ENCODE measurements at places on chromosomes 5 and 9.

GRCh38 chr9:123868002-123868401 is 61.9 kb downstream of the DENND1A start:
- DNase-seq: no peak

- DNase-seq: peak; percentile 60
Observed at GRCh38 chr9:134178768-134179551, 14.6 kb upstream of the RNU6ATAC start.

DNA sequence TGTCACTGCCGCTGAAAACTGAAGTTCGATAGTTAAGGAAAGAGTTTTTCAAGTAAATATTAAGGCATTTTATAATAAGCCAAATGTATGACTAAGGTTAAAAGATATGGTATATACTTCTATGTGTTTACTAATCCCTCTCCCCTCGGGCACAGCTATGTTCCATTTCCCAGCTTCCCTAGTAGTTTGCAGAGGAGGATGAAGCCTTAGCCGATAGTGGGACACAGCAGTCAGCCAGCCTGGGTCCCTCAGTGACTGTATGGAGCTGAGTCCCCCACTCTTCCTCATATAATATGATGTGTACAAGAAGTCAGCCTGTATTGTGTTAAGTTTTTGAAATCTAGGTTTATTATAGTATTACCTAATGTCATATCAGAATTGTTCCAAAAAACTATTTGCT is 55.8 kb downstream of the PARP8 start:
- no peak for DNase-seq

- DNase-seq: no peak
Observed at GRCh38 chr9:35027860-35028259, 38.3 kb downstream of the DNAJB5 start.

DNA sequence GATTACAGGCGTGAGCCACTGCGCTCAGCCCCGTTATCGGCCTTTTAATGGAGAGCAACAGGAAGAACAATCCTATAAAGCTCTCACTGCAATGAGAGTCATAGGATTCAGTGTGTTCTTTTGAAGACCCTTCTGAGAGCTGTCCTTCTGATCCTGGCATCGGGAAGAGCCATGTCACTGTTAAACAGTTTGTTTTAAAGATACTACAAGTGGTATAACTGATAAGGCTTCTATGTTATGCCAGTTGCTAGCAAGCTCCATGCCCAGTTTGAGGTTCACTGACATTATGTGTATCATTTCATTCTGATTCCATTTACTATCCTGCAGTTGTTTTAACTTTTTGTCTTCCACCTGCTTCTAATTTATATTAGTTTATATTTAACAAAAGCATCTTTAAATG is 55.8 kb downstream of the GNAQ start:
- no peak for DNase-seq

DNA sequence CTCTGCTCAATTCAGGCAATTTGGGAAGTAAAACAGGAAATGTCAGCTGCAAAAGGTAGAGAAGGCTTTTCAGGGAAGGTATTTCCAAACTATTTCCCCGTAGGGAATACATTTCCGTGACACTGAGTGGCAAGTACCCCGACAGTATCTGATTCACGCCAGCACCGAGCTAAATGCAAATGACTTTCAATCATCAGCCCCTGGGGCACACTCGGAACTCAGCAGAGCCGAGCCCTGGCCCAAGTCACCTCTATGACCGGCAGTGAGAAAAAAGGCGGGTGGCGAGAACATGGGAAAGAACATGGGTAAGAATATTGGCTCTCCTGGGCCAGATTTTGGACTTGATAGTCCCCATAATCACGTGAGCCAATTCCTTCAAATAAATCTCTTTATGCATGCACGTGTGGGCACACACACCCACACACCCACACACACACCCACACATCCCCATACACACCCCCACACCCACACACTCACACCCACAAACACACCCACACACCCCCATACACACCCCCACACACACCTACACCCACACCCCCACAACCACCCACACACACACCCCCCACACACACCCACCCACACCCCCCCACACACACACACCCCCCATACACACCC is 43.0 kb downstream of the COL23A1 start:
- peak; percentile 50 for DNase-seq

DNA sequence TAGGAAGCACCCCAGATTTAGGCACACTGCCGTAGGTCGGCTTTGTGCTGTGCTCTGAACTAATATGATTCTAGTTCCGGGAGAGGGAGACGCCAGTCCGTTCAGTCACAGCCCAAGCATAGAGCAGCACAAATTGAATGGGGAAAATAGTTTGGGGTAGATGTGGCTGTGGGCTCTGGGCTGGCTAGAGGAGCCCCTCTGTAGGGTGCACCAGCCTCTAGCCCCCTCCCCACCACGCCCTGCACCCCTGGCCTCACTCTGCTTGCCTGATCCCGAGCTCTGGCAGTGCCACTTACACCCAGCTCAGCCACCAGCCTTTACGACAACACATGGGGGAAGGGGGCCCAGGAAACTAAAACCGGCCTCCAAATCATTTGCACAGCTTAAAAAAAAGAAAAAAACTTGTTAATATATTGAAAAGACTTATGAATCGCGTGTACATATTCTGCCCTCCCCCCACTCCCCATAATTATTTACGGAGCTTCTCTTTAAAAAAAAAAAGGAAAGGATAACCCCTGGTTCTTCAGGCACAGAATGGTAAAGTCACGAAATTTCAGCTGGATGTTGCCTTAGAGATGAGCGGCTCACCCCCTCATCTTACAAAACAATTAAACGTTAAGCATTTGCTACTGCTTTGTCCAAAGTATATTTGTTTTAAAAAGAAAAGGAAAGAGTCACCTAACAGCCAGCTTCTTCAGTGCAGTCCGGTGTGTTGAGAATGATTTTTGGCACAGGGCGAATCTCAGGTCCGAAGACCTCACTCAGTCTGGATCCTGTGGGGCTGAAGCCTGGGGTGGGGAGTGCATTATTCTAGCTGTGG is 3.5 kb downstream of the LMX1B start:
- no peak for DNase-seq

DNA sequence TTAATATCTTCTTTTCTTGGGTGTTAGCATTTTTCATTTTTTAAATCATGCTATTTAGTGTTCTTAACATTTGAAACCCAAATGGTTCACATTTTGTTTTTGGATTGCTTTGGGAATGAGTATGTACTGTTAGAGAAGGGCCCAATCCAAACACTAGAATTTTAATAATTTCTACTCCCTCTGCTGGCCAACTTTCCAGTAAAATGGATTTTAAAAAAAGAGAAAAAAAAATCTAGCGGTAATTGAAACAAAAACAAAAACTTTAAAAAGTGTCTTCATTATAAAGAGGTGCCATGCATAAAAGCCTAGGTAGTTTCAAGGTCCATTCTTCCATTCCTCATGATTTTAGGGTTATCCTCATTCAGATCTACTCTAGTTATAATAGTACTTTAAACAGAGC is 32.1 kb upstream of the RICTOR start:
- no peak for DNase-seq

- no peak for DNase-seq
Observed at GRCh38 chr5:142521706-142522105, 164.2 kb downstream of the FGF1 start.

- DNase-seq: no peak
Observed at GRCh38 chr9:113361304-113362018, 12.1 kb downstream of the BSPRY start.

DNA sequence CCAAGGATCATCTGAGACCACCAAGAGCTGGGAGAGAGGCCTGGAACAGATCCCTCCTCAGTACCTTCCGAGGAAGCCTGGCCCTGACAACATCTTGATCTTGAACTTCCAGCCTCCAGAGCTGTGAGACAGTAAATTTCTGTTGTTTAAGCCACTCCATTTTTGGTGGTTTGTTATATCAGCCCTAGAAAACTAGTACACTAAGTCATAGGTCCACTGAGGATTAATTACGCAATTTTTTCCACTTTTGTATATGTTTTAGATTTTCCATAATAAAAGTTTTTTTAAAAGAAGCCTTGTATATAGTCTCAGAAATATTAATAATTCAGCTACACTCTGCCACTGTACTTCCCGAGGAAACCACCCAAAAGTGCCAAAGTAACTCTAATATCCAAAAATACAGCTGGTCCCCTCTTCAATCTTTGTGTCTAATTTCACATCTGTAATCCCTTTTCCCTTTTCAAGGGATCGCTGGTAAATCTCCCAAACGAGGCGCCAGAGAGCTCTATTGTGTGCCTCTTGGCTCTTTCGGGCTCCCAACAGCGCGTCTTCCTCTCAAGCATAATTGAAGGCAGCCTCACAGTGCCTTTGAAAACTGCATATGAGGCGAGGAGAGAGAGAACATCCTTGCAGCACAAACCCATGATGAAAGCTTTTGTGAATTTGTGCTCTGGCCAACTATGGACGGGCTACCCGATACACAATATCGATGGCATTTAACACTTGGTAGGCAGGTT is 32.7 kb downstream of the PRUNE2 start:
- DNase-seq: peak; percentile 31

DNA sequence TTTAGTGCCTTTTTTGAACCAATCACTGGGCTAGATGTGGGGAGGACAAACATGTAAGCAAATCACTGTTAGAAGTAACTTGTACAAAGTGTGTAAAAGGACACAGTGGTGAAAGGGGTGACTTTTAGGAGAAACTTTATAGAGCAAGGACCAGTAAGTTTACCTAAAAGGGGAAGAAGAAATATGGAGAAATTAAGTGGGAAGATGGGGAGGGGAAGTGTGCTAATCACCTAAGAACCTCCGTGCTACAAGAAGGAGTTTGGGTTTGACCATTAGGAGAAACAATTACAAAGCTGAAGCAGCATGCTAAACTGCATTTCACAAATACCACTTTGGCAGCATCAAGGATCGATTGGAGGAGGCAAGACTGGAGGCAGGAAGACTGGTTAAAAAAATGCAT is 17.3 kb downstream of the ITGA1 start:
- no peak for DNase-seq

GRCh38 chr9:36011379-36011778 is 25.3 kb upstream of the RECK start:
- no peak for DNase-seq

DNA sequence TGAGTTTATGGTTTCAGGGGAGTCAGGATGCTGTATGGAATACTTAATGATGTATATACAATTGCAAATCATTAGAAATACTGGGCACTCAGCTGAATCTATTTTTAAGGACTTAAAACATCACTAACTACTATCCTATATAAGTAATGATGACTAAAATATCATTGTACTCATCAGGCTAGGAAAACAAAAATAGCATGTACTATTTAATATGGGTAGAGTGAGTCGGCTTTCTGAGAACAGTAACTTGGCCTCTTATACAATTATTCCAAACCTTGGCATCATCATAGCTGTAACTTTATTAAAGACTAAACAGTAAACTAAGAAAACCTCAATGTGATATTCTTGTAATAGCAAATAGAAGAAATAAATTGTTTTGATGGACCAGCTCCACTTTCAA is 94.5 kb downstream of the PJA2 start:
- DNase-seq: no peak

DNA sequence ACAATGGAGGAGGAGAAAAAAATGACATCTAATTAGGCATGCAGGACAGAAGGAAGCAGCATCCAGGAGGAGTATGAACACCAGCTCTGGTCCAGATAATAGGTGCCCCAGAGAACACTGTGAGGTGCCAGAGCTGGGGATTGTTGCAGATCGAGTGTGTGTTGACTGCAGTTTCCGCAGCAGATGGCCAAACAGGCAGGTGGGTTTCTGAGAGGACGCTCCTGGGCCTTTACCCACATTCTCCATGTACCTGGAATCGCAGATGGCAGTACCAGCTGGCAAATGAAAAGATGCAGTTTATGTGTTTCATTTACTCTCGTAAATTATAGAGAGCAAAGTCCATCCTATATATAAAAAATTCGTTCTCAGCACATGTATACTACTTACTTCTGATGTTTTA is 182.2 kb upstream of the ISL1 start:
- no peak for DNase-seq

GRCh38 chr5:69167493-69167855 is 524 bp downstream of the CCNB1 start:
- DNase-seq: no peak

GRCh38 chr5:173056783-173057061 is 570 bp downstream of the CREBRF start:
- DNase-seq: no peak

- DNase-seq: no peak
Observed at GRCh38 chr9:79089054-79089560, 482.7 kb upstream of the TLE4 start.

DNA sequence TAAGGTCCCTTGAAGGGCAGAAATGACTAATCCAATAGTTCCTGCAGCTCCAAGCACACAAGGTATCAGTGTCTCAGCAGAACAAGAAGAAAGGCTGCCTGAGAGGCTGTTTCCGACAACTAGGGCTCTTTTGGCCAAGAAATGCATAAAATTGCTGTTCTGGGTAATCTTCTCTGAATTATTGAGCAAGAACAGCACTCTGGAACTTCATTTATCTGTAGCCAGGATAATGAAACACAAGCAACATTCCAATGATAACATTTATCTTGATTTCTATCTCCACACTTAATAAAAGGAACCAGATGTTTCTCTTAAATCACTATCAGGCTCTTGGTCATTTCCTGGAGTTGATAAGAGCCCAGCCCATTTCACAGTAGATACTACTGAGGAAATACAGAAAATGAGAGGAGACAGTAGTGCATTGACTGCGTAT is 17.0 kb upstream of the AUH start:
- no peak for DNase-seq

DNA sequence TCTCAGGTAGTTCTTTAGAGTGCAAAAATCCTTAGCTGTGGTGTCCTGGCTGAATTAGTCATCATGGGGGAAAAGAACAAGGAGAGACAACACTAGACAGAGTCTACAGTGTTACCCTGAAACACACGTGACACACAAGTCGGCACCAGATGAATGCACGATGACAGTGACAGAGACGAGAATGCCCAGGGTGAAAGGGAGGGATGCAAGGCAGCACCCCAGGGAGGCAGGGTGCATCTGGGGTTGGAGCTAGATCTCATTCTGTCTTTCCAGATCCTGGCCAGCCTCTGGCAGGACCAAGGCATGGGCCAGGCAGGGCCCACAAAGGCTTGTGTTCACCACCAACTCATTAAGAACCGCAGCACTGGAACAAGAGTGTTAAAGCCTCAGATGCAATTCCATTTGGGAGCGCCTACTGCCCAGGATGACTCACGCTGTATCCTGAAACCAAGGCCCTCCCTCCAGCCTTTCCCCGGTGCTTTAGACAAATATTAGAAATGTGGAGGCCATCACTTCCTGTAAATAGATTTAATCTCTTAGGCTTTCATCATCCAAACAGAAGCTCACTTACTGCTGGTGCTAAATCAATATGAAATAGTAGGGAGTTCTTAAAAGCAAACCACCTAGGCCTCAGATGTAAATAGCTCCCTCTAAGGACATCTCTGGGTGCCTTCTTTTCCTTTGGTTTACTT is 56.1 kb downstream of the IRX2 start:
- no peak for DNase-seq

Data from left ventricle myocardium superior (tissue), 1 donor.